Dorsolateral prefrontal cortex (tissue), 122 donors: ENCODE measurements at places on chromosomes 2 and 18.

DNA sequence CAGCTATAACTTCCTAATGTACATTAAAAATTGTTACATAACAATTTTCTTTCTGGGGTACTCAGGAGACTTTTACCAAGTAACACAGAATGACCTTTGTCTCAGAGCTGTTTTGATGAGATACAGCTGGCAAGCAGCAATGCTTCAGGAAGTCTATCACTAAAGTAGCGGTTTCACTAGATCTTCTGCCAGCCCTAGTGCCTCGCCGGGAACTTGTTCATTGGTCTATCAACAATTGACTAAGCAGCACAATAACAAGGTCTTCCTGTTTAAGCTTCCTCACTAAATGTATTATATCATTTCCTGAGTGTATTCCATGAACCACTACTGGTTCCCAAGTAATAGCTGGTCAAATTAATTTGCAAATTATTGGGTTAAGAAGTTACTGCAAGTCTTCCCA lies 69.2 kb downstream of the TRIP12 start:
- no peak for DNase-seq

DNA sequence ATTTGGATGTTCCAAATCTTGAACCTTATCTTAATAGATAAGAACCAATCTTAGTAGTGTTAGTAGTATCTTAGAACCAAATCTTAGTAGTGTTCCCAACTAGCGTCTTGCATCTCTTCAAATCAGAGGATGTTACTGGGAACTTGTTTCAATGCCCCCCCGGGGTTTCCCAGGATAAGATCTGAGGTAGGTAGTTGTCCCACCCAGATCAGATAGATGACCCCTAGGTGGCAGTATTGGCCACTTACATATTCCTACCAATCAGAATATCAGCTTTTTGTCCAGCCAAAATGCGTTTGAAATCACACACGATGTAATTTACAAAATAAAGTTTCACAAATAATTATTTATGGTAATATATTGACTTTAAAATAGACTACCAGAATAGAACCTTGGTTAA lies 314.8 kb downstream of the MBD2 start:
- no peak for DNase-seq

DNA sequence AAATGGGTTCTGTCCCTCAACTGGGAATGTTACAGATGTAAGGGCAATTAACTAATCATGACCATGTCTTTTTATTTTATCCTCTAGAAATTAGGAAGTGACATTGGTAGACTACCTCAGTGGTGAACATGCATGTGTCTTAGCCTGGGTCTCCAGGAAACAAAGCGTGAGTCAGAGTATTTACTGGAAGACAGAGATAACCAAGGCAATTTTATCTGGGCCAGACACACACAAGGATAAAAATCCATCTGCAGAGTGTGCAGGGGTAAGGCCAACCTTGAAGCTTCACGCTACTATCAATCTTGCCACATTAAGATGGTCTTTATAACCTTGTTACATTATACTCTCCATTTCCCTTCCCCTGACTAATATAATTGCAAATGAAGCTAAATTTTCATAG lies 487.5 kb downstream of the SUCLG1 start:
- DNase-seq, result no peak

GRCh38 chr2:197210430-197210829 lies 100.2 kb downstream of the ANKRD44 start:
- no peak for DNase-seq

DNA sequence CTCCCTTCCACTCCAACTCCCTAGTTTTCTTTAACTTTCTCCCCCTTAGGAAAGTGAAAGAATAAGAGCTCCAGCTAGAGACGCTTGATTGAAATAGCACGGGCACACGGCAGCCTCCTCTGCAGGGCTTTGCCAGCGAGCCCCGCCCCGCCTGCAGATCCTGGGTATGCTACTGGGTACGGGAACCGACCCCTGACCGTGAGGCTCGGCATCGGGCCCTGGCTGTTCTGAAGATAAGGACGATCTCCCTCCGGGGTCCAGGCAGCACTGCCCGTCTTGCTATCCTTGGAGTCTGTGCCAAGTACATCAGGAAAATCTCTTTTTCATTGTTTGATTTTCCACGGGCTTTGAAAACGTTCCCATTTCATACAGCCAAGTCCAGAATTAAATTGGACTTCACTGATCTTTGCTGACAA lies 284.5 kb downstream of the MTX2 start:
- DNase-seq, result peak; percentile 74

DNA sequence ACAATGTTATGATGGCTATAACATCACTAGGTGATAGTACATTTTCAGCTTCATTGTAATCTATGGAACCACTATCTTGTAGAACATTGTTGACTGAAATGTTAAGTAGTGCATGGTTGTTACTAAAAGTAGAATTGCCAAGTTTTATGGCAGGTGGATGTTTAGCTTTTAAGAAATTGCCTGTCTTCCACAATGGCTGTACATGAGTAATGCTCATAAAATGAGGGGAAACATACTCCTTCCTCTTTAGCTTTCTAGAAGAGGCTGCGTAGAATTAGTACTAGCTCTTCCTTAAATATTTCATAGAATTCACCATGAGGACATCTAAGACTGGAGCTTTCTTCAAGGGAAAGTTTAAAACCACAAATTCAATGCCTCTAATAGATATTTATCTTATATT lies 161.0 kb downstream of the TPGS2 start:
- no peak for DNase-seq

GRCh38 chr2:225052703-225053102 lies 10.4 kb upstream of the DOCK10 start:
- DNase-seq, result no peak

- DNase-seq, result no peak
Observed at GRCh38 chr2:210541290-210541902, 15.0 kb upstream of the CPS1 start.

GRCh38 chr2:51782921-51783765 lies 751.2 kb upstream of the NRXN1 start:
- DNase-seq, result peak; percentile 49

DNA sequence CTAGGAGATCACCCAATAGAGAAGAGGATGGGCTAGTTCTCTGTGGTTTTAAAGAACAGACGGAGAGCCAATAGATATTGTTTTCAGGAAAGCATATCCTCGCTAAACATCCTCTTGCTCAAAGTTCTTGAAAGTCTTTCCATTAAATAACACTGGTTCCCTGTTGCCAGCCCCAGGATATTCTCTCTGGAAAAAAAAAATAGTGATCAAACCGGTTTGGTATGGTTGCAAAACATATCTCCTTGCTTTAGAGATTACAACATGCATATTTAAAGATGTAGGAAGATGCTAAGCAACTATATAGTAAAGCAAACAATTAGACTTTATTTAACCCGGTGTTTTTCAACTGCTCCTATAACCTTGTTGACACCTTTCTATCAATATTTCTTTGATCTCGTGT lies 211.4 kb downstream of the CMPK2 start:
- DNase-seq, result no peak

DNA sequence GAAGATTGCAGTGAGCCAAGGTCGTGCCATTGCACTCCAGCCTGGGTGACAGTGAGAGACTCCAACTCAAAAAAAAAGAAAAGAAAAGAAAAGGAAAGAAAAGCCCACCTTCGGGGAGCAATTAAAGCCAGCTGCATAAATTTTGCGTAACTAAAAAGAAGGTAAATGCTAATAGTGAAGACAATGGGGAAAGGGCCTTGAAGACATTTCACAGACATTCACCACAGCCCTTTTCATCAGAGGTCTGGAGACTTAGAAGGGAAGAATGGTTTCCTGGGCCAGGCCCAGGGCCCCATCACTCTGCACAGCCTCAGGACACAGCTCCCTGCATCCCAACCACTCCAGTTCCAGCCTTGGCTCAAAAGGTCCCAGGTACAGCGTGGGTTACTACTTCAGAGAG lies 35.1 kb upstream of the MSH6 start:
- DNase-seq, result no peak

DNA sequence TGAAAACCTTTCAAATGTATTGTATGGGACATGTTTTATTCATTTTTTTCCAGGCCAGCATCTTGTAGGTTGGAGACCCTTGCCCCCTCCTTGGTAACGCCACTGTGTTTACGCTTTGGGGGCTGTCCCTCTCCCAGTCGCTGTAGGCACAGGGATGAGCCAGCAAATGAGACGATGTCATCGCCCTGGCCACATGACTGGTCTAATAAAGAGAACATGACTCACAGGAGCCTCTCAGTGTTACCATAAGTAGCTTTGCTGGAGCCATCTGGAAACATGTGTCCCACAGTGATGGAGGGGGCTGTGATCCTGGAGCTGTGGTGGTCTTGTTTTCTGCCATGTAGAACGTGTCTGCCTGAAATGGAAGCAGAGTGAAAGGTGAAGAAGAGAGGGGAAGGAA lies 78.9 kb downstream of the CD8B2 start:
- peak; percentile 42 for DNase-seq

- DNase-seq, result no peak
Observed at GRCh38 chr2:29054430-29054829, 19.9 kb downstream of the PCARE start.

DNA sequence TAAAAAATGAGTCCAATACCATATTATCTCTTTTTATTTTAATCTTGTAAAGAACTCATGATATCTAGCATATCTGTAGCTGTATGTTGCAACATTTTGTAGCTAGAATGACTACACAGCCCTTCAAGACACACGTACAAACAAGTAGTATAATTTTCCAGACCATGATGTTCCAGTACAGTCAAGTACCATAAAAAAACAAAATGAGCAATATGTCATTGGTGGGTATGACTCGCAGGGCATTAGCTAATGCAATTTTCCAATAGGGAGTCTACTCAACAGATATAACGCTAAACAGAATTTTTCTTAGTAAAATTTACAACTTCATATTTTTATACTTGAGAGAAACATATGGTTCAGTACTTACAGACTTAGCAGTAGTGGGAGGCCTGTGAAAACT lies 53.6 kb upstream of the UGP2 start:
- DNase-seq, result peak; percentile 20

- no peak for DNase-seq
Observed at GRCh38 chr2:53127061-53127650, 640.4 kb upstream of the CHAC2 start.

- DNase-seq, result no peak
Observed at GRCh38 chr2:213225866-213226265, 58.4 kb upstream of the SPAG16 start.

DNA sequence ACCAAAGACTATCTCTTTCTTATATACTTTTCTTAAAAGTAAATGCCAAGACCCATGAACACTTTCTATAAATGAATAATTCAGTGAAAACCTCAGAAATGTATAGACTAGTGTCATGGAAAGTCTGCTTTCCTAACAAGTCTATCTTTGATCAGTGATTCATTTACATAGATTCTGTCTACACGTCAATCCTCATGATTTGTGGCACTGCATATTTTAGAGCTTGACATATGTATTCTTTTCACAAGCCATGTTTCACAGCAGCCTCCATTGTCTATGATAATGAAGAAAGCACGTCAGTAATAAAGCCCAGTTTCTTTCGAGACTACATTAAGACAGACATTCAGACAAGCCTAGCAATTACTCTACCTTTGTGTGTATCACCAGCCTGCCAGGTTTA lies 486.6 kb downstream of the IRS1 start:
- no peak for DNase-seq

- DNase-seq, result no peak
Observed at GRCh38 chr2:210227290-210228088, 2.2 kb upstream of the ACADL start.

GRCh38 chr18:23864624-23865023 lies 149.9 kb upstream of the TTC39C start:
- no peak for DNase-seq

DNA sequence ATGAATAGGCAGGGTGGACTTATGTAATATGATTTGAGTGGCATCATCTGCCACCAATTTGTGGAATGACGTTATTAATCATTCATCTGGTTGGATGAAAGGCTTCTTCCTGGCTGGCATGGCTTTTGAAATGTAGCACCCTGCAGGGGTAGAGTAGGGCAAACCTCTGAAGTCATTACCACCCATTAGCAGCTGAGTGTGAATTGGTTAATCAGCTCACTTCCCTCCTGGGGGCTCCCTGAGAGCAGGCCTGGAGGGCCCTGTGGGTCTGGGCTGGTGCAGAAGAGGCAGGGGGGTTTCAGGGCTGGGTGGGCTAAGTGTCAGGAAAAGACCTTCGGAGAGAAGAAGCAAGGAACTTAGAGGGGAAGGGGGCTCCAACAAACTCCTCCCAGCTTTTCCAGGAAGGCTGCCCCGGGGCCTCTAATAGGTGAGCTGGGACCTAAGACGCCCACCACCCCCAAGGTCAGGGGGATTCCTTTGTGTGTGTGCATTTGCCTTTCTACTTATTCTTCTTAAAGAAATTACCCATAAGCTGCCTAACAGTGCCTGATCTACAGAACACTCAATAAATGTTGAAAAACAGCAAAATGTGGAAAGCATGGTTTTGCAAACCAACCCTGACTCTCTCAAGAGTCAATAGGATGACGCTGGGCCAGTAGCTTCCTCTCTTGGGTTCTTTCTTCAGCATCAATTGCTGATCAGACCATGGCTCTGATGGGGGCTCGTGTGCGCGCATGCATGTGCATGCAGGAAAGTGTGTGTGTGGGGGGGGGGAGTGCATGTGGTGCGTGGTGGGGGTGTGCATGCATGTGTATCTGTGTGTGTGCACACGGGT lies 49.7 kb upstream of the ZNF516 start:
- DNase-seq, result no peak

GRCh38 chr2:12289120-12289802 lies 427.5 kb upstream of the TRIB2 start:
- no peak for DNase-seq

DNA sequence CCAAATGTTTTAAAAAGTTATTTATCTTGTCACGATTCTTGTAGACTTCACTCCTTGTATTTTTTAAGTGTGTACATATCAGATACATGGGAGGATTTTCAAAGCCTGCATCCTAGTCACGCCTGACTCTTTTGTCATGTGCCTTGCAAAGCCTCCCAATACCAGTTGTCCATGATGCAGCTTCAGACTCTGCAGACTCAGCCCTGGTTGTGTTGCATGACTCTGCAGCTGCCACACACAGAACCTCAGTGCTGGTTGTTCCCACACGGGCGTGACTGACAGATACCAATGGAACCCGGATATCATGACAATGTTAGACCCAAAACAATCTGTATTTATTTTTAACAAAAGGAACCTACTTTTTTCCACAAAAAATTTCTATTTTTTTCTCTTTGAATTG lies 38.2 kb downstream of the TPO start:
- no peak for DNase-seq

DNA sequence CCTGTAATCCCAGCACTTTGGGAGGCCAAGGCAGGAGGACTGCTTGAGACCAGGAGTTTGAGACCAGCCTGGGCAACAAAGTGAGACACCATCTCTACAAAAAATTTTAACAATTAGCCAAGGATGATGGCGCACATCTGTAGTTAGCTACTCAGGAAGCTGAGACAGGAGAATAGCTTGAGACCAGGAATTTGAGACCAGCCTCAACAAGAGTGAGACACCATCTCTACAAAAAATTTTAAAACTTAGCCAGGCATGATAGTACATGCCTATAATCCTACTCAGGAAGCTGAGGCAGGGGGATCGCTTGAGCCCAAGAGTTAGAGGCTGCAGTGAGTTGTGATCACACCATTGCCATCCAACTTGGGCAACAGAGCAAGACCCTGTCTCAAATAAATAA lies 7.0 kb downstream of the MEMO1 start:
- DNase-seq, result no peak

DNA sequence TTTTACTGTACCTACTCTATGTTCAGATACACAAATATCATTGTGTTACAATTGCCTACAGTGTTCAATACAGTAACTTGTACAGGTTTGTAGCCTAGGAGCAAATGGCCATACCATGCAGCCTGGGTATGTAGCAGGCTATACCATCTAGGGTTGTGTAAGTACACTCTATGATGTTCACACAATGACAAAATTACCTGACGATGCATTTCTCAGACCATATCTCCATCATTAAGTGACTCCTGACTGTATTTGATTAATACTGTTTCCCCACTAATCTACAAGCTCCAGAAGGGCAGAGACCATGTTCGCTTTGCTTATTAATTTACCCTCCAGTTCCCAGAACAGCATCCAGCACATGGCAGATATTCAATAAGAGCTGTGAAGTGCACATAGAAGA lies 372.2 kb downstream of the METTL4 start:
- no peak for DNase-seq
